Hepatocyte (in vitro differentiated cells): ENCODE measurements at places on chromosomes 6 and 20. TPM values are rescaled to one million over a fixed set of nuclear protein-coding genes. Genes with fewer than 3 reads are reported as not detected.

WFDC9 gene
- not detected in 2 replicates for polyA plus RNA-seq

IRF4 gene
- polyA plus RNA-seq = 0.02 TPM in 1 of 2 replicates, not detected in the other

ZSWIM3 gene
- polyA plus RNA-seq = 1.3 and 4.1 TPM in 2 replicates

TBX18 gene
- 0.10 and 0.37 TPM in 2 replicates for polyA plus RNA-seq

MATN4 gene
- polyA plus RNA-seq = 0.50 TPM in 1 of 2 replicates, not detected in the other

CDH4 gene
- 0.58 and 0.73 TPM in 2 replicates for polyA plus RNA-seq

DDRGK1 gene
- polyA plus RNA-seq = 154 and 159 TPM in 2 replicates

LRRC73 gene
- 0.07 and 0.22 TPM in 2 replicates for polyA plus RNA-seq

SPAG4 gene
- 6.6 and 10.5 TPM in 2 replicates for polyA plus RNA-seq

CYP39A1 gene
- 2.8 and 5.2 TPM in 2 replicates for polyA plus RNA-seq

SLC24A3 gene
- polyA plus RNA-seq = 0.48 and 1.3 TPM in 2 replicates
